GM13976 (cell line): ENCODE measurements at places on chromosomes 7 and 10.
A peak's percentile ranks its signal among the peaks of the same experiment; 100 is the strongest.

DNA sequence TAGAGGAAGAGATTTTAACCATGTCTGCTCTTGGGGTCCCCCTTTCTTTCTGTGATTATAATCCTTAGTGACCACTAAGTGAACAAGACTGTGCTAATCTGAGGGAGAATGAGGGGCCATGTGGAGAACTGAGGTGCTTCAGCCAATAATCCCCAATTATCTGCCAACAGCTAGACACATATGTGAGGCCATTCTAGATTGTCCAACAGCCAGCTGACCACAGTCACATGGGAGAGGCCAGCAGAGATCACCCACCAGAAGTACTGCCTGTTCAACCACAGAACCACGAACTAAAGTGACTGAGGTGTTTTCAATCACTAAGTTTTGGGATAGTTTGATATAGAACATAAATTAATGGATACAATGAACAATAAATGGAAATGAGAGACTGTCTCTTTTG lies 74.3 kb downstream of the SEMA3E start:
- no peak for DNase-seq

- no peak for DNase-seq
Observed at GRCh38 chr10:93579089-93579488, 12.6 kb downstream of the FFAR4 start.

DNA sequence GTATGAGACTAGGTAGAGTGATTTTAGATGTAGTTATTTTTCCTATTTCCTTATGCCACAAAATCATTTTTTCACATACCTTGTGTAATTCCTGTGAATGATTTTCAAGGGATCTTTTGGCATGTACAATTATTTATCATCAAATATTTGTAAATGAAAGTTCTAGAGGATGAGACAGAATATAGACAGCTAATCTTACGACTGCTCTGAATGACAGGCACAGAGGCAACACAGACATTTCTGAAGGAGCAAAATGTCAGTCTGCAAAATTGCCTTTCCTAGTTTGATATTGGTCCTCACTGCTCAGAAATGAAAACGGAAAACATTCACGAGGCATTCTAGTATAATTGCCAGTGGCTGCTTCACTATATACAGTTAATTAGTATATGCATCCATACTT lies 810.6 kb upstream of the C7orf33 start:
- no peak for DNase-seq

- no peak for DNase-seq
Observed at GRCh38 chr7:51446785-51447184, 130.2 kb upstream of the COBL start.

DNA sequence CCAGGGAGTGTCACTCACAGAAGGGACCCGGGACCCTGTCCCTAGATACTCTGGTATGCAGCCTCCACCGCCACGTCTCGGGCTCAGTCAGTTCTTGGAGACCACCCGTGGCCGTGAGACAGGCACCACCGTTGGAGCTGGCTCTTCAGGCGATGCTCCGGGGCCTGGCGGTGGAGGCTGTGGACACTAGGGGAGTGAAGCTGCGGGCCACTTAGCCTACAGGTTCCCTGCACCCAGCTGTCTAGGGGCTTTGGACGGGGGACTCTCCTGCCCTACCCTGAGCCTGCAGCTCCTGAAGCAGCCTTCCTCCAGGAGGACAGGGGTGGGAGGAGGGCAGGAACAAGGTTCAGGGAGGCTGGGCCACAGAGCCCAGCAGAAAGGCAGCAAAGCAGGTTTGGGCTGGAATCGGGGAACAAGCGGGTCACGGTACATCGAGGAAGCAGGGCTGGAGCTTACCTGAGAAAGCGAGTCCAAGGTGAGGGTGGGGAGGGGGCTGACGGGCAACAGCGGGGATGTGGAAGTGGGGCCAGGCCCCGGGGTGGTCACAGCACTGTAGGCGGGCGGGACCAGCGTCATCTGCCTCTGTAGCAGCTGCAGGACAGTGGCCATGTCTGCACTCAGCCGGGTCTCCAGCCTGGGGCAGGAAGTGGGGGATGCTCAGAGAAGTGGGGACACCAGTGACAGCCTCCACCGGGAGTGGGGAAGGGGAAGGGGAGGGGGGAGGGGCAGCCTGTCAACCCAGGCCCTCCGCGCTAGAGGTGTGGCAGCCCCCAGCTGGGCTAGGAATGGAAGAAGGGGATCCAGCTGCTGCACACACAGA lies 31.5 kb downstream of the KCNH2 start:
- DNase-seq: no peak

GRCh38 chr10:17066000-17066399 lies 63.6 kb downstream of the CUBN start:
- DNase-seq: no peak

GRCh38 chr10:50254479-50254878 lies 3.2 kb upstream of the ASAH2 start:
- DNase-seq: no peak

DNA sequence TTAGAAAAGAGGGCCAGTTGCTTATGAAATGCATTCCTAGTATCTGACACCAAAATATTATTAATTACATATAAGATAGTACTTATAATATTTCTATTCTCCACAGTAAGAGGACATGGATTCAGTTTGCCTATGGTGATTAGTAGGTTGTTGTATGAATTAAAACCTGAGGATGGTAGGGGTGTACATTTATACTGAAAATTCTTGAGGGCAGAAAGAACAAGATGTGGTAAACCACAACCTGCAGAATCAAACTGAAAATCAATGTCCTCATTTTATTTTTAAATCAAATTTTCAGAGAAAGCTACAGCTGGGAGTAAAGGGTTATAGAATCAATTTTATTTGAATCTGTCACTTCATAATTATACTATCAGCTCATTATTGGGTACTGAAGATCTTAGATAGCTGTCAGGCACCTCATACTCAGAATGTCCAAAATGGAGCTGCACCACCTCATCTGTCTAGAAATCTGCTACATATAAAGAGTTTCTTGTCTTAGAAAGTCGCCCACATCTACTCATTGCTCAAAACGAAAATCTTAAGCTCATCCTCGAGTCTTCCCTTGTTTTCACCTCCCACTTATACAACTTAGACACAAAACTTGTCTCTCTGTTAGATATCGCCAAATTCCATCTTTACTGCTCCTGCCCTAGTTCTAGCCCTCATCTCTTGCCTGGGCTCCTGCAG lies 65.4 kb downstream of the MYO3A start:
- no peak for DNase-seq

DNA sequence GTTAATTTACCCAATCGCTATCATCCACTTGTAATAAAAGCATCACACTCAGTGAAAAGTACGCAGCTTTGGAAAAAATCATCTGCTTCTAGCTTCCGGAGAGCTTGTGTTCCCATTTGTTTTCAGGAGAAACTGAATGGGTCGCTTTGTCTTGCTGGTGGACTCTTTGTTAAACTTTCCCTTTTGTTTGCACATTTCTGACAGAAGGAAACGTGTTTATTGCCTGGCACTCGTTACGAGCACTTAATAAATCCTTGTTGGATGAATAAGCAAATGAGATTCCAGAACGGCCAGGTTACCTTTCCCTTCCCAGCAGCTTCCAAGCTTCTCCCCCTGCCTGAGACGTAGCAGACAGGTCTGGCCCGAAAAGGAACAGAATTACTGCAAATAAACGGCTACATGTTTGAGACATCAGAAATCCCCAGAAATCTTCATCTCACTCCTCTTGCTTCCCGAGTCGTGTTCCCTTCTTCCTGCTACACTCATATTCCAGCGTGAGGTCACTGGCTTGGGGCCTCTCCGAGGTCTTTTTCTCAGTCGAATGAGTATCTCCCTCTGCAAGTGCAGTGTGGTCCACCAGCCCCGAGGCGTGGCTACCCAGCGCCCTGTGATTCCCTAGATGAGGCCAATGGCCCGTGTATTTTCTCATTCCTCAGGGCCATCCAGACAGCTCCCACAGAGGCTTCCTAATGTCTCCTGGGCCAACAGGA lies 167.2 kb downstream of the FRMD4A start:
- no peak for DNase-seq

- DNase-seq: no peak
Observed at GRCh38 chr7:41375582-41375981, 327.3 kb downstream of the INHBA start.

DNA sequence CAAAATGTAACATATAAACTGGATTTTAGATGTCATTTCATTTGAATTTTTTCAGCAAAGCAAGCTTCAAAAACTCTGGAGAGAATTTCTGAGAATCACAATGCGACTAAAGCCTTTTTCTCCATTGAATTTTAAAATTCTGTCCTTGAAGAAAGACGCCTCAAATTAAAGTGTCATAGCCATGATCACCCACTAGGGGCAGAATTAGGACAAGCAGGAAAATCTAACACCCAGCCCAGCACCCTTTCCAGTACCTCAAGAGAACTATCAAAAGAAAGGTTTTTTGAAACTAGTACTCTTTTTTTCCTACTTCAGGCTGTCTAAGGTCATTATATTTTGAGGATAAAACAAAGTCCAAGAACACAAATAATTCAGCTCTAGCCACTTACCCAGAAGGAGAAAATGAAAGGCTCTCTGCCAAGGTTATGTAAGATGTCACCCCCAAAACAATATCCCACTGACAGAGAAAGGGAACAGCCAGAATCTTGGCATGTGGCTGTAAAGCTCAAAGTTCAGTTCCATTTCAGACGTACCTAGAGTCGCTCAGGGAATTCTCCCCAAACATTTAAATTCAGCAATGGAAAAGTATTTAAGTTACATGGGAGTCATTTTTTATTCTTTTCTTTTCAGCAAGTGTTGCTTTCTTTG lies 299.4 kb downstream of the SNX13 start:
- peak; percentile 23 for DNase-seq

- no peak for DNase-seq
Observed at GRCh38 chr10:110679486-110680272, 35.5 kb downstream of the RBM20 start.

- peak; percentile 22 for DNase-seq
Observed at GRCh38 chr7:85185424-85186082, 1.3 kb downstream of the SEMA3D start.

DNA sequence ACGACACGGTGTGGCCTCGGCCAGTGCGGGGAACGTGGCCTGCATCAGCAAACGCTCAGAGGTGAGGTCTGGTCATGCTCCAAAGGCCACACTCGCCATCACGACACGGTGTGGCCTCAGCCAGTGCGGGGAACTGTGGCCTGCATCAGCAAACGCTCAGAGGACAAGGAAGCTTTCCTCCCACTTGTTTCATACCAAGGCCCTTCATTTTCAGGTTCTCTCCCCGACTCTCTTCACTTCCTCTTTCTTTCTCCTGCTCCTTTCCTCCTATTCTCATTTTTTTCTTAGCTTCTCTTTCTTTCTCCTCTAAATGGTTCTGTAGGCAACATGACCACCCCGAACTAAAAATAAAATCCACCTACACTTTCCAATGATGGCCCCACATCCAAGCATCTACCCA lies 384.4 kb upstream of the SHH start:
- DNase-seq: no peak

- no peak for DNase-seq
Observed at GRCh38 chr10:48548531-48549135, 56.2 kb downstream of the ARHGAP22 start.
